ENCODE measurements at places on chromosomes 16 and 17. TPM values are rescaled to one million over a fixed set of nuclear protein-coding genes. Genes with fewer than 3 reads are reported as not detected.

The HOXB5 gene
- not detected for total RNA-seq

The MT1F gene
- 0.56 TPM for total RNA-seq

The PRSS33 gene
- total RNA-seq = not detected

The LRRC36 gene
- not detected for total RNA-seq

The SCIMP gene
- total RNA-seq = not detected

The MT4 gene
- total RNA-seq = not detected

The MT1M gene
- 2.5 TPM for total RNA-seq

The SLC5A11 gene
- total RNA-seq = not detected

The ACE gene
- total RNA-seq = 1.2 TPM

The ABCA10 gene
- 3.9 TPM for total RNA-seq

The NAGS gene
- total RNA-seq = 0.96 TPM

The SHBG gene
- total RNA-seq = 0.28 TPM

The TOM1L1 gene
- 15.5 TPM for total RNA-seq

The KCNH4 gene
- under 0.01 TPM for total RNA-seq

The FN3K gene
- total RNA-seq = 1.5 TPM

Data from regular cardiac myocyte (primary cell).